ENCODE measurements at places on chromosomes 5 and 9. TPM values are rescaled to one million over a fixed set of nuclear protein-coding genes. Genes with fewer than 3 reads are reported as not detected.

Gene PCDHA11
- polyA plus RNA-seq = 0.14 TPM

Gene SPINK7
- 0.65 TPM for polyA plus RNA-seq

Gene GAPT
- not detected for polyA plus RNA-seq

Gene IL3
- polyA plus RNA-seq = not detected

Gene PCSK1
- 0.30 TPM for polyA plus RNA-seq
